Stimulated activated CD4-positive, alpha-beta T cell treated with anti-CD3 and anti-CD28 coated beads, Interleukin-15, amount 100 ng/mL, for 1 hour (primary cell): ENCODE measurements at places on chromosomes 12 and 14.

- DNase-seq, result no peak
Observed at GRCh38 chr14:71536015-71536740, 396.1 kb upstream of the RGS6 start.

GRCh38 chr14:75800792-75801191 is 139.7 kb downstream of the TTLL5 start:
- no peak for DNase-seq

GRCh38 chr12:84637926-84638325 is 274.7 kb downstream of the SLC6A15 start:
- DNase-seq, result no peak

- no peak for DNase-seq
Observed at GRCh38 chr12:96007729-96008128, 11.6 kb upstream of the HAL start.

DNA sequence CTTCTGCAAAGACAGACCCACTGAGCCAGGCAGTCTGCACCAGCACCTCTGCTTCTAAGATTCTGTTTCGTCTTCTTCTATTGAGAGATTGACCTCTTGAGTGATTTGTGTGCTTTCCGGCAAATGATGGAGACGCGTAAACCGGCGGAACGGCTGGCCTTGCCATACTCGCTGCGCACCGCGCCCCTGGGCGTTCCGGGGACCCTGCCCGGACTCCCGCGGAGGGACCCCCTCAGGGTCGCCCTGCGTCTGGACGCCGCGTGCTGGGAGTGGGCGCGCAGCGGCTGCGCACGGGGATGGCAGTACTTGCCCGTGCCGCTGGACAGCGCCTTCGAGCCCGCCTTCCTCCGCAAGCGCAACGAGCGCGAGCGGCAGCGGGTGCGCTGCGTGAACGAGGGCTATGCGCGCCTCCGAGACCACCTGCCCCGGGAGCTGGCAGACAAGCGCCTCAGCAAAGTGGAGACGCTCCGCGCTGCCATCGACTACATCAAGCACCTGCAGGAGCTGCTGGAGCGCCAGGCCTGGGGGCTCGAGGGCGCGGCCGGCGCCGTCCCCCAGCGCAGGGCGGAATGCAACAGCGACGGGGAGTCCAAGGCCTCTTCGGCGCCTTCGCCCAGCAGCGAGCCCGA is 703 bp downstream of the ASCL4 start:
- DNase-seq, result no peak

GRCh38 chr14:104405360-104406226 is 174.0 kb upstream of the C14orf180 start:
- no peak for DNase-seq

DNA sequence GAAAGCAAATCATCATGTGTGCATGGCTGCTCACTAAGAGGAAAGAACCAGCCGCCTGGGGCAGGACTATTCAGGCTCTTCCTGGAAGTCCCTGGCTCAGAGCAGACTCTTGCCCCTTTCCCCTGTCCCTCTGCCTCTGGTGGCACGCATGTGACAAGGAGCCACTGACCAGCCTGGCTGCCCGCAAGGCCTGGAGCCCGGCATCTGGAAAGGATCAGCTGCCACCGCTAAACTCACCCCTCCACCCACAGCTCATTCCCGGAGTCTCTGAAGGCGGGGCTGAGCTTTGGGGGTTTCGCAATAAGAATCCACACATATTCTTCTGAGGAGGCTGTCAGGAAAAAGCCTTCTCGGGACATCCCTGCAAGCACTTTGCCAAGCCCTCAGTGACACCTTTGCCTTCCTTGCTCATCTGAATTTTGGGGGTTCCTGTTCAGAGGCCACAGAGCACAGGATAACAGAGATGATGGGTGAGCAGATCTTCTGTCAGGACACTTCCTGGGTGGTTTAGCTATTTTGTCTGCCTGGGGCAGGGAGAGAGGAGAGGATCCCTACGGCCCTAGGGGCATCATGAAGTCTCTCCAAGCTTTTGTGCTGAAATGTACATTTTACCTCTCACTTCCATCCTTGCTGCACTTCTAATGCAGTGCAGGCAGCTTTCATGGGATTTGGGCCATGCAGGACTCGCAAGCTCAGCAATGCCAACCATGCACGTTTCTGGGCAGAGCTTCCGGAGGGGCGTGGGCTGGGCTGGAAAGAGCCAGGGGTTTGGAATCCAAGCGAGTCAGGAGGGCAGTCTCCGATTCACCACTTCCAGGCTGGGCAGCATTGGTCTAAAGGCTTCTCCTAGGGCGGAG is 124.8 kb upstream of the MAP1LC3B2 start:
- DNase-seq, result no peak

- DNase-seq, result no peak
Observed at GRCh38 chr12:94714378-94715114, 64.2 kb upstream of the TMCC3 start.

DNA sequence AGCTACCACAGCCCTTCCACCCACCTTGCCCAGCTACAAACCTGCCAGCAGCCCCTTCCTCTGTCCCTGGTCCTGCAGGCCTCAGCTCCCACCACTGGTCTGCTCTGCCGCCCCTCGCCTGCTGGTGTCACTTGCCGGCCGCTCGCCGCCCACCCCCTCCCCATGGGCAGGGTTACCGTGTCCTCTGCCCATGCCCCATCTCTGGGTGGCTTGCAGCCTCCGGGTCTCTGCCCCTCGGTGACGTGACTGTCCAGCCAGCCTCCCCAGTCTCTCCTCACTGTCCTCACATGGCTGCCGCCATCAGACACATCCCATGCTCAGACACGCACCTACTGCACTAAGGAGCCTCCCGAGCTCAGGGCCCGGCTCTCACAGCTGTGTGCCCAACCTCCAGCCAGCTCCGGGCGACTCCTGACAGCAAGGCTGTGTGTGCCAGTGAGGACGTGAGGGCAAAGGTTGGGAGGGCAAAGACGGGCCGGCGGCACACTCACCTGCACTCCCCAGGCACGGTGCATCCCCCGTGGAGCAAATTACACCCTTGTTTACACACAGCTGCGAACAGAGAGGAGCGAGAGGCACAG is 13.4 kb downstream of the JAG2 start:
- no peak for DNase-seq

GRCh38 chr12:69657376-69658137 is 41.5 kb downstream of the BEST3 start:
- DNase-seq, result no peak
